ENCODE measurements at places on chromosomes 12 and 14. TPM values are rescaled to one million over a fixed set of nuclear protein-coding genes. Genes with fewer than 3 reads are reported as not detected.
A peak's percentile ranks its signal among the peaks of the same experiment; 100 is the strongest.

The SLC10A1 gene
- polyA plus RNA-seq = not detected

The KRT77 gene
- polyA plus RNA-seq = not detected

The SYT10 gene
- not detected for polyA plus RNA-seq

DNA sequence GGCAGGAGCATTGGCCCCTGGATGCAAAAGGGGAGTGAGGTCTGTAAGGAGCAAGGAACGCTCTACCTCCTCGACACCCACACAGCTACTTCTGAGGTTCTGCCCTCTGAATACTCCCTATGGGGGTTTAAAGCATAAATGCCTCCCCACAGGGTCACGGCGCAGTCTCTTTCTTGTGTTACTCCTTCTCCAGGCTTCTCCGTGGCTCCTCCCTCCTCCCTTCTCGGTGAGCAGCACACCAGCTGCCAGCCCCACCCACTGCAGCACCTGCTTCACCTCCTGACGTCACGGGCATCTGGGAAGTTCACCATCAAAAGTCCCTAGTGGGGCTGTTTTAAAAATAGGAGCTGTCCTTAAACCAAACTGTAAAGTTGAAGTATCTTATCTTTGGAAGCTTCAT lies 67.3 kb downstream of the SPTB start:
- peak; percentile 25 for DNase-seq
- H3K27ac ChIP-seq = no peak overlapping the region
- H3K36me3 ChIP-seq = no peaks in the 10 kb centered on the region
- peaks cover 29% of the 10 kb centered on the region for H3K27me3 ChIP-seq
- peaks cover 5% of the 10 kb centered on the region for H3K4me1 ChIP-seq
- H3K4me3 ChIP-seq = no peak overlapping the region

GRCh38 chr14:89221109-89221810 lies 195.8 kb downstream of the FOXN3 start:
- H3K36me3 ChIP-seq = no peaks in the 10 kb centered on the region
- H3K4me3 ChIP-seq = no peak overlapping the region
- no peaks in the 10 kb centered on the region for H3K27me3 ChIP-seq
- peak overlapping the region; percentile 82 for H3K27ac ChIP-seq
- peaks cover 42% of the 10 kb centered on the region for H3K4me1 ChIP-seq

The TESPA1 gene
- polyA plus RNA-seq = 23.2 TPM

All from naive B cell (primary cell).